ENCODE measurements at places on chromosomes 16 and 17.
A peak's percentile ranks its signal among the peaks of the same experiment; 100 is the strongest.

GRCh38 chr16:56629531-56629930, 2.9 kb upstream of the MT1M start:
- no peak for DNase-seq

GRCh38 chr17:1154704-1155103, 25.1 kb downstream of the ABR start:
- DNase-seq, result no peak

DNA sequence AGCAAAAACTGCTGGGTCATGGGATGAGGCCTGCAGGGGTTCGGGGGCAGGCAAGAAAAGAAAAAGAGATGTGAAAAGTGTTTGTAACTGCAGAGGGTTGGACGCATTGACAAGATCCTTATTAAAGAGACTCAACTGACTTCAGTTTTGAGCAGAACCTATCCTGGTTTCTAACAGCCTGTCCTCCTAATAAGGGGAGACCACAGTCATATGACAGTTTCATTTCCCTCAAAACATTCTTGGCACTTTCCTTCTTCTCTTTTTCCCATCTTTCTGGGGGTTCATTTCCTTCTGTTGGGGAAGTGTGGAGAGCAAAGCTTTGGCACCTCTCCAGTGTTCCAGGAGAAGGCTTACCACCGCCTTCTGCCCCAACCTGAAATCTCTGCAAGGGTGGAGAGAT, 118.5 kb downstream of the MAF start:
- no peak for DNase-seq

- no peak for DNase-seq
Observed at GRCh38 chr17:82740906-82741759, 5.7 kb downstream of the FN3K start.

DNA sequence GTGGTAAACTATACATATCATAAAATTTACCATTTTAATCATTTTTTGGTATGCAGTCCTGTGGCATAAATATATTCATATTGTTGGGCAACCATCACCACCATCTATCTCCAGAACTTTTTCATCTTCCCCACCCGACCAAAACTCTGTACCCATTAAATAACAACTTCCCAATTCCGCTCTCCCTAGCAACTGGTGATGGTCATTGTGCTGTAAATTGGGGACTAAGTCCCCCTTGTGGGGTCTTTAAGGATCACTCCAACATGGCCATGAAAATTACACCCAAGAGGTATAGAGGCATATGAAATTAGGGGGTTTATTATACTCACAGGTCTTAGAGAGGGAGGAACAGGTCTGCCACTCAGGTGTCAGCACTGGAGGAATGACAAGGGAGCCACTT, 57.4 kb upstream of the NKD1 start:
- DNase-seq, result no peak

DNA sequence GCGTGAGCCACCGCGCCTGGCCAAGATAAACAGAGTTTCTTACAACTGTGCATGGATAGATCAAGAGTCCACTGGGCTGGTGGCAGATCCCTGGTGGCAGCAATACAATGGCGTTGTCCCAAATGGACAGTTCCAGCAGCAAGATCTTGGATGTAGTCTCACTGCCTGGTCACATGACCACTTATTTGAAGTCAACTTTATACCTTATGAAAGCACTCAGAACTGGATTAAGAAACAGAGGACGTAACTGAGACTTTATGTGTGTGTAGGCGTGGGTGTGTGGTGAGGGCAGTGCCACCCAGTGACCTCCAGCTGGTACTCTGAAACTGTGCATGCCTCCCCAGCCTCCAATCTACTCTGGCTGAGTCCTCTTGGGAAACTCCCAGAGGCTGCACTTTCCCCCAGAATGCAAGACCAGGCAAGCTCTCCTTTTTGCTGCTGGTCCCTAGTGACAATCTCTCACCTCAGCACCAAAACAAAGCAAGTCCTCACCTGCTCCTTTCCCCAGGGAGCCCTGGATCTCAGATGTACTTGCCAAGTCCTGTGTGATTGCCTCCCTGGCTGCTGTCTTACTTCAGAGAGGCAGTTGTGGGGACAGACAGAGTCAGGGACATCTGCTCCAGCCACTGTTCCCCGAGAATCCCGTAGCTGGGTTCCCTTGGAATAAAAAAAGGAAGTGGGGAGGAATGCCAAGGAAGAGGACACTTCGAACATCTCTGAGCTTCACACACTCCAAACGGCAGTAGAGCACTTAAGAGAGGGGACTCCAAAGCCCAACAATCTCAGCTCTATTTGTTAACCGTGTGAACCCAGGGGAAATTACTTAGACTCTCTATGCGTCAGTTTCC, 11.7 kb upstream of the ST6GALNAC2 start:
- DNase-seq, result no peak

- DNase-seq, result no peak
Observed at GRCh38 chr17:60599220-60599619, 773 bp upstream of the PPM1D start.

GRCh38 chr16:25922438-25922837, 230.7 kb downstream of the HS3ST4 start:
- DNase-seq, result no peak

GRCh38 chr17:31596382-31597323, 205.2 kb downstream of the RAB11FIP4 start:
- no peak for DNase-seq

GRCh38 chr17:59451706-59452105, 113.7 kb upstream of the DHX40 start:
- DNase-seq, result no peak

DNA sequence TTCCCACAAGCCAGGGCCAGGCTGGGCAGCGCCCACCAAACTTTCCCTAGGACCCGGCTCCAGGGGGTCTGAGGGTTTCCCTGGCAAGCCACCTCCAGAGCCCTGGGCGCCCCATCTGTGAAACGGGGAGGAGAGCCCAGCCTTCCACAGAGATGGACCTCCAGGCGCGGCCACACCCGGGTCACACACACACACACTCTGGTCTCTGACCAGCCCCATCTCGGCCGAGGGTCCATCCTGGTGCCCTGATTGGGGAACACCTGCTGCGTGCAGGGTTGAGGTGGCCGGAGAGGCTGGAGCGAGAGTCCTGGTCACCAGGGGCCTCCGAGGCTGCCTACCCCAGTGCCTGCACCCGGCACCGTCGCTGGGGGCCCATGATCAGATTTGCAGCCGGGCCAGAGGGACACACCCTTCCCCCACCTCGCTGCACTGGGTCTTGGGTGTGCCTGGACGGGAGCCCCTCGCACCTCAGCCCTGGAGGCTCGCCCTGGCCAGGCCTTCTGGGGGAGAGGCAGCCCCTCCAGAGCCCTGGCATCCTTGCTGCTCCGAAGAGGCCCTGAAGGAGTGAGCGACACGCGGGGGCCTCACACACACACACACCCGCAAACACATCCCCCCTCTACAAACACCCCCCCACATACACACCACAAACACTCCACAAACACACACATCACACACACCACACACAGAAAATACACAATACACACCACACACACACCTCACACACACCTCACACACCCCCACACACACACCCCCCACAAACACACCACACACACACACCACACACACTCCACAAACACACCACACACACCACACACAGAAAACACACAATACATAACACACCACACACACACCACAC, 29.7 kb downstream of the SLC25A10 start:
- no peak for DNase-seq

GRCh38 chr16:66446737-66447136, 19.6 kb downstream of the BEAN1 start:
- DNase-seq, result no peak

GRCh38 chr16:72938795-72939164, 109.1 kb downstream of the ZFHX3 start:
- DNase-seq, result no peak

- no peak for DNase-seq
Observed at GRCh38 chr16:600781-601180, 10.9 kb downstream of the RAB40C start.

- no peak for DNase-seq
Observed at GRCh38 chr17:7191069-7191468, 11.9 kb upstream of the ASGR1 start.

- peak; percentile 95 for DNase-seq
Observed at GRCh38 chr17:49414622-49415350, at the start of gene PHB1. PHB1 (minus strand) TSS chr17:49414882; CDS start chr17:49413264, 1,618 bp downstream.

GRCh38 chr17:75159196-75160031, 5.1 kb upstream of the JPT1 start:
- DNase-seq, result no peak

GRCh38 chr16:72962347-72962746, 85.6 kb downstream of the ZFHX3 start:
- DNase-seq, result no peak

DNA sequence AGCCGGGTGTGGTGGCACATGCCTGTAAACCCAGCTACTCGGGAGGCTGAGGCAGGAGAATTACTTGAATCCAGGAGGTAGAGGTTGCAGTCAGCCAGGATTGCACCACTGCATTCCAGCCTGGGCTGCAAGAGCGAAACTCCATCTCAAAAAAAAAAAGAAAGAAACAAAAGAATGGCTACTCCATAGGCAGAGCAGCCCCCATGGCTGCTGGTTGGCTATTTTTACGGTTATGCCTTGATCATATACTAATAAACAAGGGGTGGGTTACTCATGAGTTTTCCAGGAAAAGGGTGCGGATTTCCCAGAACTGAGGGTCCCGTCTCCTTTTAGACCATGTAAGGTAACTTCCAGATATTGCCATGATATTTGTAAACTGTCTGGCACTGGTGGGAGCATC, 76.2 kb upstream of the TMEM97 start:
- no peak for DNase-seq

- no peak for DNase-seq
Observed at GRCh38 chr17:27282054-27282551, 11.8 kb upstream of the WSB1 start.

- DNase-seq, result no peak
Observed at GRCh38 chr16:24418733-24419132, 120.6 kb upstream of the RBBP6 start.

DNA sequence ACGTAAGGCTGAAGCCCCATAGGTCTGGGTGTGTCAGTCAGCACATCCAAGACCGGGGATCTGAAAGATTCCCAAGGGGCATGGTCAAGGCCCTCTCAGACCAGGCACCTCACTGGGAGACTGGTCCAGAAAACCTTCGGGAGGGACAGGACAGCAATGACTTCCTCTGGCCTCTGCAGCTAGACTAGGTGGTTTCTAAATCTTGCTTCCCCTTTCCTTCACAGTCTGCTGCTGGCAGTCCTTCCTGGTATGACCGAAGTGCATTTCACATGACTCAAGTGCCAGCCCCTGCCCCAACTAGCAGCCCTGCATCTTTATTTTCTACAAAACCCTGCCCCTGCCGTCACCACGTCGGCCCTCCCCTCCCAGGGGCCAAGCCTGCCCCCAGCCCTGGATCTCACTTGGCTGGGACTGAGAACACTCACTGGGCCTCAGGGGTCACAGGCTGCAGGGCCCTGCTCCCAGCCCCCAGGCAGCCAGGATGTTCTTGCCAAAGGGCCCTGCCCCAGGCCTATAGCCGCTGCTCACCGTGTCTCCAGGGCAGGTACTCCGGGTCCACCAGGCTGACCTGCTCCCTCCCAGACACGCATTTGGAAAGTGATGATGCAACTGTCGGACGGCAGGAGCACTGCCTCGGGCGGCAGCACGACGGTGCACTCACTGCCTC, 18.3 kb downstream of the POLR3K start:
- DNase-seq, result no peak

DNA sequence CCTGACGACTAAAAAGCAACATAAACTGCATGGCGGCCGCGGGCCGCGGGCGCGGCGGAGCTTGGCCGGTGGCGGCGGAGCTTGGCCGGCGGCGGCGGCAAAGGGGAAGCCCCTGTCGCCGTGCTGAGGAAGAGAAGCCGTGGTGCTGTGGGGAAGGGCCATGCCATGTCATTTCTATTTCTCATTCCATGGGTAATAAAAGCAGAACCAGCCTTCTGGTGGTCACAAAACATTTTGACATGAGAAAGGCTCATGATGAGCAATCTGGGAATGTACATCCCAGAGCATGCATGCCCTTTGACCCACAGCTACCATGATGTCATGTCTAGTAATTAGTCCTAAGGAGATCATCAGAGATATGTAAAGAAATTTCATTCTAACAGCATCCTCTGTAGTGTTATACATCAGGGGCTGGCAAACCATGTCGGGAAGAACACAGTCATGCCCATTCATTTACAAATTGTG, 23.9 kb upstream of the HEATR6 start:
- DNase-seq, result peak; percentile 29

GRCh38 chr16:10465821-10466220, 80.0 kb downstream of the ATF7IP2 start:
- DNase-seq, result no peak

DNA sequence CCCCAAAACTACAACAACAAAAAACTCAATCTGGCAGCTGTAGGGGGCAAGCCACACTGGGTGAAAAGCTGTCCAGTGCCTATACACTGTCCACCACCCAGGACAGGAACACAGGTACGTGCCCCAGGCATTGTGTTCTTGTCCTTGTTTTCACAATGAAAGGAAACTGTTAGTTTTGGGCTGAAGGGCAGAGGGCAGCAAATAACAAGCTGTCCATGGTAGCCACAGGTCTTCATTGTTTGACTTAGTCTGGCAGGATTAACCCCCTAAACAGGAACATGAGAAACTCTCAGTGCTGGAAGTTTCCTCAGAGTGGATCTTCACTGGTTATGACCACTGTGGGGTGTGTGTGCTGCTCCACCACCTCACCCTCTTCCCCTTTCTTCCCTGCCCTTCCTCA, 224.6 kb upstream of the N4BP1 start:
- DNase-seq, result no peak

DNA sequence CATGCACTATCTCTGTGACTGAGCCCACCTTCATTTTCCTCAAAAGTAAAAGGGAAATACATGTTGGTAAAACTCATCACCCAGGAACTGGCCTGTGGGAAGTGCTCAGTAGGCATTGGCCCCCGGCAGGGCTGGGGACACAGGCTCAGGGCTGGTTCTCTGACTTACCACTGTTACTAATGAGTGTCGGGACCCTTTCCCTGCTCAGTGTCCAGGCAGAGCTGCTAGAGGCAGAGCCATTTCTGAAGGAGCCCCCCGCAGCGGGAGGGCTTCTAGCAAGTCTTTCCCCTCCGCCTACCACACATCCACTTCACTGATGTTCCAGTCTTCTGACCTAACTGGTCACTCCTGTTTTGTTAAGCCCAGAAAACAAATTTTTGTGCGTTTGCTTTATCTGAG, 1.7 kb upstream of the PEMT start:
- no peak for DNase-seq

GRCh38 chr16:29664091-29664921, 1.3 kb downstream of the SPN start:
- DNase-seq, result peak; percentile 61

- DNase-seq, result no peak
Observed at GRCh38 chr16:11326084-11326736, 19.0 kb upstream of the RMI2 start.

- no peak for DNase-seq
Observed at GRCh38 chr17:64358261-64358788, 32.3 kb downstream of the PECAM1 start.

- DNase-seq, result no peak
Observed at GRCh38 chr16:49330562-49331201, 42.9 kb upstream of the C16orf78 start.

- no peak for DNase-seq
Observed at GRCh38 chr17:19345486-19346350, 16.8 kb downstream of the B9D1 start.

GRCh38 chr16:14531101-14531500, 99.0 kb downstream of the PARN start:
- DNase-seq, result no peak

- DNase-seq, result no peak
Observed at GRCh38 chr16:57970970-57971369, at the start of gene CNGB1. CNGB1 (minus strand) TSS chr16:57971128; CDS start chr16:57967286, 3,842 bp downstream.

Measured in CD4-positive, alpha-beta T cell treated with Interleukin-6 for 4 hours (primary cell).